ENCODE measurements at places on chromosomes 1 and 21. TPM values are rescaled to one million over a fixed set of nuclear protein-coding genes. Genes with fewer than 3 reads are reported as not detected.

DNA sequence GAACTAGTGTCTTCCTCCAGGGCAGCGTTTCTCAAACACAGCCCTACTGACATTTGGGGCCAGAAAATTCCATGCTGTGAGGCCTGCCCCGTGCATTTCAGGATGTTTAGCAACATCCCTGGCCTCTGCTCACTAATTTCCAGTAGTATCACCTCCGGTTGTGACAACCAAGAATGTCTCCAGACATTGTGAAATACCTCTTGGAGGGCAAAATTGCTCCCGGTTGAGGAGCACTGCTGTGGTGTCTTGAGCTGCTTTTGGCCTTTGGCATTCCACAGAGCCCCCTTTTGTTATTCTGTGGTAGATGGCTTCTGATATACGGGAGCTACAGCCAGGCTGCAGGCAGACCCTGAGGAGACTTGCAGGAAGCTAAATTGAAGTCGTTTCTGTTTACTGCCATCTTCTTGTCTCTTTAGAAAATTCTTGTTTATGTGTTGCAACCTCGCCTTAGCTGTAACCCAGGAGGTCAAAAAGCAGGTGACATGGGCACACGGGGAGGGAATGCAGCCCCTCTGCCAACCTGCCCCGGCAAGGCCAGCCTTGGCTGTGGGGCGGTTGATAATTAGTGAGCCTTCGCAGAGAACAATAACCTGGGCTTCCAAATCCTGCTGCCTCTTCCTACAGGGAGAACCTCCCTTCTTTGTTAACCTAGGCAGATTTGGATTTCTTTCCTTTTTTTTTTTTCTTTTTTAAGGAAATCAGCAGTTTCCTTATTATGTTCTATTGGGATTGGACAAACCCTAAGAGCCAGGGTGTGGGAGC lies 74.7 kb upstream of the AKT3 start:
- DNase-seq = no peak

Gene NEK2
- total RNA-seq = 0.32 TPM

- no peak for DNase-seq
Observed at GRCh38 chr1:236297161-236297560, 15.4 kb upstream of the ERO1B start.

DNA sequence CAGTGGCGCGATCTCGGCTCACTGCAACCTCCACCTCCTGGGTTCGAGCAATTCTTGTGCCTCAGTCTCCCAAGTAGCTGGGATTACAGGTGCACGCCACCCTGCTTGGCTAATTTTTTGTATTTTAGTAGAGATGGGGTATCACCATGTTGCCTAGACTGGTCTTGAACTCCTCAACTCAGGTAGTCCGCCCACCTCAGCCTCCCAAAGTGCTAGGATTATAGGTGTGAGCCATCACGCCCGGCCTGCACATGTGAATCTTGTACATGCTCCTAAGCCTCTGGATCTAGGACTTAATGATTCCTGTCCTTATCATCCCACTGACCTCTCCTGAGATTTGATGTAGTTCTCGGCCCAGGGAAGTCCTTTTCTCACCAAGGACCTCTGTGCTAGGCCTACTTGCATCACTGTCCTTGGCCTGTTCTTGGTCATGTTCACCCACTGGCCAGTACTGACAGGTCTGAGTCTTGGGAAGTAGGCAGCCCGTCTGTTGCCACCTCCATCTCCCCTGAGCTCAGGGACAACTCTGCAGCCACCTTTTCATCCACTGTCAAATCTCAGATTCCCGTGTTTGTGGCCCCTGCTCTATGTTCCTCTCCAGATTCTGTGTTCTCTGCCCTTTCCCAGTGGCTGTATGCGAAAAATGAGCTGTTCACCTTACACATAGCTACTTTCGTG lies 9.4 kb downstream of the HYI start:
- no peak for DNase-seq

Gene NUF2
- total RNA-seq = 0.75 TPM

GRCh38 chr1:147169840-147170674 lies 2.2 kb downstream of the PRKAB2 start:
- DNase-seq = no peak

GRCh38 chr1:205610901-205611466 lies 20.8 kb downstream of the ELK4 start:
- no peak for DNase-seq

GRCh38 chr1:170680428-170680827 lies 16.5 kb downstream of the PRRX1 start:
- no peak for DNase-seq

GRCh38 chr1:187451238-187451637 lies 622.5 kb downstream of the PLA2G4A start:
- no peak for DNase-seq
